ENCODE measurements at places on chromosomes 7 and 10.

GRCh38 chr7:51186531-51186930 lies 130.1 kb downstream of the COBL start:
- no peak for DNase-seq

- no peak for DNase-seq
Observed at GRCh38 chr10:126634911-126635310, 35.6 kb downstream of the C10orf90 start.

- no peak for DNase-seq
Observed at GRCh38 chr10:12971001-12971788, 30.3 kb downstream of the CCDC3 start.

DNA sequence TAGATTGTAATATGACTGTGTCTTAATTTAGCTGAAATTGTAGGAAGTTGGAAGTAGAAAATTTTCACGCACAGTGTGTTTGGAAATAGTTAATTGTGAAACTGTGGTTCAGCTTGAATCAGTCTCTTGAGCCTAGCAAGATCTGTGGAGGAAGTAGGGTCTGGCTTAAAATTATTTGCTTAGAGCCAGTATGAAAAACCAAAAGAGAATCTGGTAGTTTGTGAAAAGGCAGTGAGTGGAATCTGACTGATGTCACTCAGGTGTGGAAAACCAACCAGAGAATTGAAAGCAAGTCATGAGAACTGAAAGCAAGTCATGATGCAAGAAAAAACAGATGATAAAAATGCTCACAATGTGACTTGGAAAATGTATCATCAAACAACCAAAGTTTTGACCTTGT lies 11.5 kb downstream of the LIPJ start:
- no peak for DNase-seq

DNA sequence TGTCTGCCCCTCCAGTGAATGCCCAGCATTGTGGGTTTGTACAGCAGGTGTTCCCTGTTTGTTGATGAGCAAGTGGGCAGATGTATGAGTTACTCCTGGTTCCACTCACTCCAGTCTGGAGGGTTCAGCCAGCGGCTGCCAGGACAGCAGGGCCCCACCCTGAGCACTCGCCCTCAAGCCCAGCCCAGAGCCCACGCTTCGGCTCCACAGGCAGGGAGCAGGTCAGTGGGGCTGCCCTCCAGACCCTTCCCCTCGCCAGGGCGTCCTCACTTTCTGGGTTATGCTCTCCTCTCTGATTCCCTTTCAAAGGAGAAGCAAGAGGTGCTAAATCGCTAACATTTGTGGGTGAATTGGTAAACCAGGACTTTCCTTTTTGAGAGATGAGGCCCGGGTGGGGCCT lies 4.8 kb upstream of the VIPR2 start:
- no peak for DNase-seq

GRCh38 chr7:123645516-123645915 lies 10.2 kb upstream of the LMOD2 start:
- DNase-seq, result no peak

DNA sequence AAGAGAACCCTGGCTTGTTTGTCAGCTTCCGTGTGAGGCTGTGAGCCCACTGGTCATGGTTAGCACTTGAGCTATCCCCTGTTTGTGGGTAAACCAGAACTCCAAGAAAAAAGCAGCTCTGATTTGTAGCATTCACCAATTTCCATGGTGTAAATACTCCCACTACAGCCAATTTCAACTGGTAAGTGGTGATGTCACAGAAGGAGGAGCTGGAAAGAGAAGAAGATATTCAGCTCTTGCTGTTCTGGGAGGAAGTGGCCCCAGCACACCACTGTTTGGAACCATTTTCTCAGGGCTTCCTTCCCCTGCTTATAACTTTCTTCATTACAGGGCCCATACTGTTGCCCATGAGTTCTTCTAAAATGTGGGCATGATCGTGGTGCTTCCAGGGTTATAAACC lies 500.1 kb upstream of the ZMIZ1 start:
- no peak for DNase-seq

DNA sequence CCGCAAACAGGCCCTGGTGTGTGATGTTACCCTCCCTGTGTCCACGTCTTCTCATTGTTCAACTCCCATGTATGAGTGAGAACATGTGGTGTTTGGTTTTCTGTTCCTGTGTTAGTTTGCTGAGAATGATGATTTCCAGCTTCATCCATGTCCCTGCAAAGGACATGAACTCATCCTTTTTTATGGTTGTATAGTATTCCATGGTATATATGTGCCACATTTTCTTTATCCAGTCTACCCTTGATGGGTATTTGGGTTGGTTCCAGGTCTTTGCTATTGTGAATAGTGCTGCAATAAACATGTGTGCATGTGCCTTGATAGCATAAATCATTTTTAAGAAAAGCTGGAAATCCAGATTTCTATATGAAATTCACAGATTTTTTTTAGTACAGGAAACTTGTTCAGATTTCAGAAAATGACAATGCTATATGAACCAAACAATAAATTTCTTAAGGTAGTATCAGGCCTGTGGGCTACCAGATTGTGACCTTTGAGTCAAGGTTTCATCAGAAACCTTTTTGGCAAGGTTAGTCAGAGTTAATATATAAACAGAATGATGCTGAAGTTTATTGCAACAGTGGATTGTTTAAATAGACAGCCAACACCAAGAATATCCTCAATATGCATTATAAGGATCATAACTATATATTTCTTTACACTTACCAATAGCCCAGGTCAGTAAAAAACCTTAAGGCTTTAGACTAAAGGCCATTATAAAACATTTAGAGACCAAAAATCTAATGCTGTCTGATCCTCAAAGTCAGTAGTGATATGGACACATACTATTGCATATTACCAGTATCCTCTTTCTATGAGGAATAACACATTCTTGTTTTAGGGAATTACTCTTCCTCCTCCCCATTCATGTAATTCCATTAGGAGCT lies 68.7 kb upstream of the PAPSS2 start:
- DNase-seq, result no peak

DNA sequence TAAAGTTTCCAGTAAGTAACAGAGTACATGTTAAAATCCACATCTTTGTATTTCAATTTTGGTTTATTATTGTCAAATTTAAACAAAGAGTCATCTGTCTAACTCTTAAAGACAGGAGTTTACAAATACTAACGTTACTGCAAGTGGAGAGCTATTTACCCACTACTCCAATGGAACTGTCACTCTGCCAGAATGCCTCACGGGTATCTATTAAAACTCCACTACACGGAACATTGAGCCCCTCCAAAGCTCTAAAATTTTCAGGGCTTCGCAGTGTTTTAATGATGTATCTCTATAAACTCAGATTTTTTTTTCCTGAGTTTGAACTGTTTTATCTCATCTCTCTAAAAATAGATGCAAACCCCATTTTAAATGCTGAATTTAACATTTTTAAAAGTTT lies 388.7 kb upstream of the SEMA3A start:
- DNase-seq, result no peak

DNA sequence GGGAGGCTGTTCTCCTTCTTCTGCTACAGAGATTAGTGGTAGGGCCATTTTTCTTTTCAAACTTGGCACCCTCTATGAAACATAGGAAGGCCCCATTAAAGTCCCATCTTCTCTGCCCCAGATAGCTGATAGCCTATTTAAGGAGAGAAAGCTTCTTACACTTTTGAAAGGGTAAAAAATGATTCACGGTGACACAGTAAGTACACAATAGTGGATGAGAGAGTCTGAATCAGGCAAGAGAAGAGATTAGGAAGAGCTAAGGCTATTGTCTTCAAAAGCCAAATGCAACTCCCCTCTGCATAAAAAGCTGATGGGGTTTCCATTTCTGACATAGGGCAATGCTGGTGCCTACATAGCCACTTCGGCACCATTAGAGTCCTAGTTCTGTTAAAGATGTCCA lies 3.6 kb downstream of the INA start:
- DNase-seq, result no peak

DNA sequence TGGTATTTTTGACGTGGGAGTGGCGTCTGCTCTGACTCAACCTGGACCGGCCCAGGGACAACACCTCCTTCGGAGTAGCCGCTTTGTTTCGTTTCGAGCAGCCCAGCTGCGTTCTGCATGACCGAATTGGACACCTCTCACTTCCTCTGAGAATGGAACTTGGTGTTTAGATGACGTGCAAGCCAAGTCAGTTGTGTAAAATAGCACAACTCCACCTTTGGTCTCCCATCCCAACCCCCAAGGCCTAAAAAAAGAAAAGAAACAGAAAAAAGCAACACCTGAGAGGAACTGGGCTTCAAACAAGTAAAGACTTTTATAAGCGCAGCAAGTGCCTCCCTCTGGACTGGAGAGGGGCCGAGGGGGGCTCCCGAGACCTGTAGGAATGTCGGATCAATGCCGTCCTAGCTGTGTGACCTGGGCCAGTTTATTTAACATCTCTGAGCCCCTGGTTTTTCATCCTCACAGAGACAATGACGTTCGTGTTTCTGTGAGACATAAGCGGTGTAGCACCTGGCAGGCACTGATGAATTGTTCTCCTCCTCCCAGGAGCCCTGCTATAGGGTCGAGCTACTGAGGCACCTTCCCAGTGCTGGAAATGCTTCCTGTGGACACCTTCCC lies 52.0 kb upstream of the SMNDC1 start:
- DNase-seq, result peak; percentile 53

- peak; percentile 69 for DNase-seq
Observed at GRCh38 chr10:97849687-97850402, at the start of gene GOLGA7B. Gene GOLGA7B (plus strand): TSS chr10:97849843. CDS start chr10:97850304, 461 bp downstream.

- no peak for DNase-seq
Observed at GRCh38 chr10:101773923-101774588, 1.9 kb downstream of the FGF8 start.

- no peak for DNase-seq
Observed at GRCh38 chr10:16927546-16927945, 110.3 kb upstream of the RSU1 start.

DNA sequence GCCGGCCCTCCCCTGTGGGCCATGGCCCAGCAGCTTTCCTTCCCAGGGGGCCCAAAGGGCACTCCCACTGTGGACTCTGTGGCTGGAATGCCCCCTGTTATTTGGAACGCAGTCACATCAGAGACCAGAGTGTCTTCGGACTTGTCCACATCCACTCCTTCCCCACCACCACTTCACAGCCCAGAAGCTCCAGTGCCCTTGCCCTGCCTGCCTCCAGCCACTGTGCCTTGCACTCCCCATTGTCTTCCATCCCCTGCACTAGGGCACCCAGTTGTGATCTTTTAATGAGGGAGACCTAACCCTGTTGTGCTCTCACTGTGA lies 19.4 kb downstream of the INSIG1 start:
- no peak for DNase-seq

- no peak for DNase-seq
Observed at GRCh38 chr10:129278686-129279085, 188.4 kb upstream of the MGMT start.

DNA sequence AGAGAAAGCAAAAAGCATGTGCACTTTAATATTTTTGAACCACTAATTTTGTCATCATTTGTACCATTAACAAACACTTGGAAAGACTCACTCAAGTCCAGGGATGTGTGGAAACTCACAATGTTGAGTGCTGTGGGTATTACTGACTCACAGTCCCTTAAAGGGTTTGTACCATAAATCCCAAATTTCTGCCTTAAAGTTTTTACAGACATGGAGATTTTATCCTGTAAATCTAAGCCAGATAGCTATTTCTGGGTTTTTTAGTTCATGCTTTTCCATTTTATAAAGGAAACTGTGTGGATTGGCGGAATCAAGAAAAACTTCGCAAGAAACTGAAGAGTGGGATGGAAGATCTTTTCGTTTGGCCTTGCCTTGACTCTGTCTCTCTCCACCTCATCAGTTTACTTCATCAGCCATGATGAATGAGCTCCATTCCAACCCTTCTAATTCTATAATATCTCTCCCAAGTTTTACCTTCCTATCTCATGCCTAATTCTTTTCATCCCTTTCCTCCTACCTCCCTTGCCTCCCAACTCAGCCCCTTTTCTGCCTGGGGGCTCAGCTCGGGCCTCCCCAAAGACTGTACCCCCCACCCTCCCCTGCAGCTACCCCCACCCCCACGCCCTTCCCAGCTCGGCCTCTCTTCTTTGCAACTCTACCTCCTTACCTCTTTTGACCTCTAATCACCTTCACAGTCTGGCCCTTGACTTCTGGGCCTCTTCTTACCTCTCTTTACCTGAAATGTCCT lies 218.5 kb upstream of the MKLN1 start:
- DNase-seq, result no peak

DNA sequence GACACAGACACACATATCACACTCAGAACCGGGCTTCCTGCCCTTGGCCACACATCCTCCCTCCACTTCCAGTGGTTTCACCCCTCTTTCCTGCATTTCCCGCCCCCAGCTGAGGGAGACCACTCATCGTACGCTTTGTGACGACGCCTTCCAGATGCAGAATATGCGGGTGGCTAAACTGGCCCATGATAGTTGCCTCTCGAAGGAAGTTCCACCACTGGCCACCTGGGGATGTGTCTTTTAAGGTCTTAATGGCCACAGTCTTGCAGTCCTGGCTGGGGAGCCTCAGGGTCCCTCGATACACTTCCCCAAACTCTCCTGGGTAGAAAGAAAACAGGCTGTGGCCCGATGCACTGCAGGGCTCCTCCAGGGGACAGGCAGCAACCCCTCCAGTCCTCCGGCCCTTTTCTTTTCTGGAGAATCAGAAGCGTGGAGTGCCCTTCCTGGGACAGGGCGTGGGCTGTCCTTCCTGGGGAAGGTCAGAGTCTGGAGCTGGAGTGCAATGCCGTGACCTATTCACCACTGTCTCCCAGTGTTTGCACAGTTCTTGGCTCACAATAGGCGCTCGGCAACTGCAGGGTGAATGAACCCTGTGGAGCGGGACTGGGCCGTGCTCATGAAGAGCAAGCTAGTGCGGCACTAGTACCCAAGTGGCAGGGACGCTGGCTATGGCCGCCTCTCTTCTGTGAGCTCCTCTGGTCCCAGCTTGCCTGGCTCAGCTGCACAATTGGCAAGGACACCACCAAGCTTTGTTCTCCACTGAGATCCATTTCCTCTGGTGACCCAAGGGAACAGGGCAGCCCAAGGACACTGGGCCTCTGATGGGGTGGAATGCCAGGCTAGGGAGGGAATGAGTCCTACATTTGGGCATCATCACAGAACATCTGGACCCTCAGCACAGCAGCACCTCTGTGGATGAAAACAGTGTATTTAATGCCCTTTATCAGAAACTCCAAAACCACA lies 13.2 kb downstream of the EPHA1 start:
- DNase-seq, result no peak

- DNase-seq, result no peak
Observed at GRCh38 chr10:96613576-96613975, 26.8 kb upstream of the TM9SF3 start.

GRCh38 chr7:94003446-94004023 lies 620 bp downstream of the BET1 start:
- no peak for DNase-seq

- no peak for DNase-seq
Observed at GRCh38 chr10:89563861-89564478, 28.6 kb upstream of the SLC16A12 start.

GRCh38 chr7:78127009-78127408 lies 328.4 kb downstream of the PHTF2 start:
- no peak for DNase-seq

GRCh38 chr7:41931263-41931646 lies 228.4 kb upstream of the INHBA start:
- no peak for DNase-seq

DNA sequence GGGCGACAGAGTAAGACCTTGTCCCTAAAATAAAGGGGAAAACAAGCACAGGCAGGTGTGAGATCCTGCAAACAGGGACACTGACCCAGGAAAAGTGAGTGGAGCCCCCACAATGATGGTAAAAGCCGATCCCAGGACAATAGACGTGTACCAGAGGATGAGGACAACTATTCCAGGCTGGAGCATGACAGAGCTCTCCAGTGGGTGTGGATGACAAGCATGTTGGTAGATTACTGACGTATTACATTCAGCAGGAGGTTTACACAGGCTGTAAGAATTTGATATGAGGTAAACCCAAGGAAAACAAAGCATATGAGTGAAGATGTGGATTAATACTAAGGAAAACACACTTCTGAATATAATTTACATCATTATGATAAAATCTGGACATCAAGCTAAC lies 27.8 kb upstream of the SMURF1 start:
- no peak for DNase-seq
